Stimulated activated CD8-positive, alpha-beta memory T cell treated with anti-CD3 and anti-CD28 coated beads, Interleukin-7, amount 100 ng/mL, for 1 hour (primary cell): ENCODE measurements at places on chromosomes 1 and 21.

DNA sequence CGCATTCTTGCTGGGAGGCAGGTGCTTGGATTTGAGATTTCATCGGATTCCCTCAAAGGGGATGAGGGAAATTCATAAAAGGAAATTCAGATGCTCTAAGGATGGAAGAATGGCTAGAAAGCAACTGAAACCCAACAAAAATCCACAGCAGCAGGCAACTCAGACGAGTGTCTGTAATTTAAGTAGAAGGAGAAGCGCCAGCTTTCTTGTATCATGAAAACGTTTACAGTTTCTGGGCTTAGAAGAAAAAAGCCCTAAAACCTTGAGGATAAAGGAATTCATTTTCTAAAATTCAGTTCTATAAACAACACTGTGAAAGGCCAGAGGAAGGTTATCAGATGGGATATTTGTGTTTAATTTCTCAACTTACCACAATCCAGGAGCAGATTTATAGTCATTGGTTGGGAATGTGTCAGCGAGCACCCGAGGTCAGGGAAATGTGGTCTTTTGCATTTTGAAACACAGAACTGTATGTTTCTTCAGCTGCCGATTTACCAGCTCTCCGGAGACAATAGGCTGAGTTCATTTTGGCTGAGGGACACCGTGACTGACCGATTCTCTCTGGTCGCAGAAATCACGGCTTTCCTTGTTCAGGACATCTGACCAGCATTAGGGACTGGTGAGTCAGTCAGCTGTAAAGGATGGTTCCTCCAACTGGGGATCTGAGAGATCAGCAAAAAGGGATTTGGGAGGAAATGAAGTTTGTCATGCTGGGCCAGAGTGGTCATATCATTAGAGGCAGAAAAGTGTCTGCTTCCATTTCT is 111.6 kb upstream of the ERRFI1 start:
- DNase-seq: no peak

DNA sequence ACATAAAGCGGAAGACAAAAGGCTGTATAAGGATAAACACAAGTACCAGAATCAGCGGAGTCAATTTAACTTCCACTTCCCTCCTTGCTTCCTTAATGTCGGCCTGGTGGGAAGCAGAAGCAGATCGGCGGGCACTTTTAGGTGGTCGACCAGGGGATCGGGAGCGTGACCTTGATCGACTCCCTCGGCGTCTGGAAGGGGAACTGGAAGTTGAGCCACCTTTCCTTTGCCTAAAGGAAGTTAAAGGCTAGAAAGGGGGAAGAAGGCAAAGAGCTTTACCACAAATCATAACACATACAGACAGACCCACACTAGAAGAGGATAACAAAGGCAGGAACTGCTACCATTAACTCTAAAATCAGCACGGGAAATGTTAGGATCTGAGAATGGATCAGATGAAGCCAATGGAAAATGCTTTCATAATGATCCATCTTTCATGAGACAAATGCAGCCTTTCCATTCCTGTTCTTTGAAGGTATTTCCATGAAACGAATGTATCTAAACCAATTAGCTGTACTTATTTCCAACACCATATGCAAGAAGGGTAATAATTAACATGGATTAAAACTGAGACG is 5.7 kb downstream of the LBR start:
- no peak for DNase-seq

DNA sequence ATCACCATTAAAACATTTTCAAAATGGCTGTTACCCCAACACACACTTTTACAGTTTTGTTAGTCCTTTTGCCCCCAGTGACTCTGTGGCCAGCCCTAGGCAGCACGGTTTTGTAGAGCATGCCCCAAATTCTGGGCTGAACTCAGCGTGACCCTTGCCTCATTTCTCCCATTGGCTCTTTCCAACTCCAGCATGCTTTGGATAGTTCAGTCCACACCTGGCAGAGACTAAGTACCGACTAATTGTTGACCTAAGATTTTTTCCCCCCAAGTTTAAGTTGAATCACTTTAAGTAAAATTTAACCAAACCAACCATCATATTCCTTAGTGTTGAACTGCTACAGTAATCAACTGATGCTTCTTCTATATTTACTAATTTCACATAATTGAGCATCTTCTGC is 62.4 kb upstream of the LRRC8B start:
- DNase-seq: no peak

DNA sequence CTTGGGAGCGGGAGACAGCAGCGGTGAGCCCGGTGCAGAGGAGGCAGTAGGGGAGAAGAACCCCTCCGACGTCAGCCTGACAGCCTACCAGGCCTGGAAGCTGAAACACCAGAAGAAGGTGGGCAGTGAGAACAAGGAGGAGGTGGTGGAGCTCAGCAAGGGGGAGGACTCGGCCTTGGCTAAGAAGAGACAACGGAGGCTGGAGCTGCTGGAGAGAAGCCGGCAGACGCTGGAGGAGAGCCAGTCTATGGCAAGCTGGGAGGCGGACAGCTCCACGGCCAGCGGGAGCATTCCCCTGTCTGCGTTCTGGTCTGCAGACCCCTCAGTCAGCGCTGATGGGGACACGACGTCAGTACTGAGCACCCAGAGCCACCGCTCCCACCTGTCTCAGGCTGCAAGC is 32.9 kb downstream of the STYXL2 start:
- no peak for DNase-seq
